NCI-H82 (cell line): ENCODE measurements at places on chromosomes 7 and 10.

DNA sequence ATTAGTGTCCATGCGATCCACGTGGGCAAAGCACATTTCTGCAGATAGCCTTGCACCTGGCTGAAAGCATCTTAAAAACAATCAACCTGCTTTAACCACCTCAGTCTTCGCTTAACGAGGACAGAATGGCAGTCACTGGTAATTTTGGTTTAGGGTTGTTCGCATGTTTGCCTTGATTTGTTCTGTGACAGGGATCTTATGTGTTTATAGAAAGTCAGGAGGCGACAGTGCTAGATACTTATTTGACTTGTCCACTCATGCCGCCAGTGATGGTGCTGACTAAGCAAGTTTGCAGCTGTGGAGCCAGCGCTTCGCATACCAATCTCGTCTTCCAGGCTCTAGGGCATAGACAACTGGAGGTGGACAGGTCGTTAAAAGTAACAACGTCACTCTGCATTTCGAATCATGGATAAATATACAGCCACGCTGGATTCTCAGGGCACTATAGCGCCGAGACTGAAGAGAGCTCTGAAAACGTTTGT is 1.2 kb upstream of the TMEM243 start:
- no peak for DNase-seq

GRCh38 chr10:112330607-112331160 is 43.2 kb upstream of the ACSL5 start:
- no peak for DNase-seq

- DNase-seq = peak; percentile 26
Observed at GRCh38 chr10:106582291-106582690, 582.2 kb downstream of the SORCS1 start.

- no peak for DNase-seq
Observed at GRCh38 chr7:143373255-143373794, 7.8 kb upstream of the ZYX start.

- no peak for DNase-seq
Observed at GRCh38 chr7:148670807-148671206, 27.9 kb upstream of the CUL1 start.

DNA sequence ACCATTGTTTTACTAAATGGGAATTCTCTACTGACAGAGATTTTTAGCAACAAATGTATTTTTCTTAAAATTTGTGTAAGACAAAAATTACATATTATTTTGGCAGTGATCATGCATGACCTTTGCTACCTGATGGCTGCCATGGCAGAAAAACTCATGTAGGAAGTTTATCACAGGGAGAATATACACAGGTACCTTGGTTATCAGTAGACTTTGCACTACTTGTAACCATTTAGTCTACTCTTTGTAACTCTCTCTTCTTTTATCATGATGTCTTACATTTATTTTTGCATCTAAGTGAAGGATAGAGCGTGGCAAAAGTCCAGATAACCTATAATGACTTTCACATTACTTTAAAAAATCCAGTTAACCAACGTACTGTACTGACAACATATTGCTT is 34.1 kb downstream of the REEP3 start:
- no peak for DNase-seq

- DNase-seq = peak; percentile 24
Observed at GRCh38 chr10:11901833-11902475, 78.8 kb downstream of the PROSER2 start.

DNA sequence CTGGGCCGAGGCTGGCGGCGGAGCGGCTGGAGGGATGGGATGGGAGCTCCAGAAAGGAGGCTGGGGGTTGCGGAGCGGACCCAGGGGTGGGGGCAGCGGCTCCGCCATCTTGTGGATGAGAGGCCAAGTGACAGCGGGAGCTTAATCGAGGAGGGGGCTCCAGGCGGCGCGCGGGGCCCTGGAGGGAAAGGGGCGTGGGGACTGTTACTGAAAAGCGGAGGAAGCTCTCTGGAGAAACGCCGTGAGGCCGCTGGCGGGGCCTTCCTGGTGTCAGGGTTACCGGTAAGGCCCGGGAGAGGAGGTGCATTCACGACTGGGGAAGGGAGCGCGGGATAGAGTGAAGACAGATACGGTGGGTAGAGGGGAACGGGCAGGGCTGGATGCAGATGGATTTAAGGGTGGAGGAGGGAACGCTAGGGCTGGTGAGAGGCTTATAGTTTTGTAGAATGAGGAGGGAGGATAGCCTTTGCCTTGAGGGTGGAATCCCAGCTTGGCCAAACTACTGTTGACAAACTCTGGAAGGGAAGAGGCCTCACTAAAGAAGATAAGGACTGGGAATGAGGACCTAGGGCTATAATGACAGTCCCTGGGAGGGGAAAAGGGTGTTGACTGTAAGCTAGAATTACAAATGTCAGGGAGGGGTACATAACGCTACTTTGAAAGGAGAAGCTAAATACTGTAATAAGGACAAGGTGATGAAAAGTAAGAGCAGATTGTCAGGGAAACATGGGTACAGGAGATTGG is 535 bp downstream of the BTRC start:
- peak; percentile 82 for DNase-seq

DNA sequence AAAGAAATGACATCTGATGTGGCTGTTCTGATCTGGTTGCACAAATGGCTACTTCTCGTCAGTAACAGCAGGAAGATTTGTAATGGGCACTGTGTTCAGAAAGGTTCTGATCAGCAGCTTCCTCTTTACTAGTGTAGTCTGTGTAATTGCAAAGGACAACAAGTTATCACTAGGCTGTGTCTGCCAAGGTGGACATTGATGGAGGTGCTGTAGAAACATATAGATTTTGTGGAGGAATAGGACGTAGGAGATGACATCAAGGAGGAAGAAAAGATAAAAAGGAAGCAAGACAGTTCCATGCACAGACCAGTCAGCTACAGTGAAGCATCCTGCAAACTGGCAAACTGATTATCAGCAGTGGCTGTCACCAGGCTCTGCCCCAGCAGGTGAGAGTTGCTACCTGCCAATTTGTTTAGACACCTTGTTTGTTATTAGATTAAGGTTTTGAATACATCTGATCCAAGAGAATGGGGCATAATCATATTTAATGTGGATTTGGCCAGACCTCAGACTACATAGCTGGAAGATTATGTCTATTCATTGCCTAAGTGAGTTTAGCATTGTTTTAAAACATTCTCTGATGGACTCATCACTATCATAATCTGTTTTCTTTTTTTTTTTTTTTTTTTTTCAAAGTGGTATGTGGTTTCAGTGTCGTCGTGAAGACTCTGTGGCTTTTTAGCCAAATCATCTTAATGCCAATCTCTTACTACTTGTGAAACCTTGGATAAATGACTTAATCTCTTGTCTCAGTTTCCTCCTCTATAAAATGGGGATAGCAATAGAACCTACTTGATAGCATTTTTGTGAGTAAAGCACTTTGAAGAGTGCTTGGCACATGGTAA is 417.9 kb upstream of the LRGUK start:
- no peak for DNase-seq

DNA sequence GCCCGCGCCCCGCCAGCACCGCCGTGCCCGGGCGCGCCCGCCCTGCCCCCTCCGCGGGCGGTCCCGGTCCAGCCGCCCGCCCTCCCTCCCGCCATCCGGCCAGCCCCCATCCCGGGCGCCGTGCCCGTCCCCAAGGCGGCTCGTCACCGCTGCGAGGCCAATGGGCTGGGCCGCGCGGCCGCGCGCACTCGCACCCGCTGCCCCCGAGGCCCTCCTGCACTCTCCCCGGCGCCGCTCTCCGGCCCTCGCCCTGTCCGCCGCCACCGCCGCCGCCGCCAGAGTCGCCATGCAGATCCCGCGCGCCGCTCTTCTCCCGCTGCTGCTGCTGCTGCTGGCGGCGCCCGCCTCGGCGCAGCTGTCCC is at the start of gene HTRA1:
TSS of gene HTRA1 (plus strand) at position 187 of the 362 bp plus-strand sequence. CDS start at position 287, 100 bp downstream.
- peak; percentile 49 for DNase-seq

- no peak for DNase-seq
Observed at GRCh38 chr10:70323138-70323696, 39.4 kb upstream of the NPFFR1 start.

- peak; percentile 79 for DNase-seq
Observed at GRCh38 chr7:79334334-79334733, 119.1 kb downstream of the MAGI2 start.

DNA sequence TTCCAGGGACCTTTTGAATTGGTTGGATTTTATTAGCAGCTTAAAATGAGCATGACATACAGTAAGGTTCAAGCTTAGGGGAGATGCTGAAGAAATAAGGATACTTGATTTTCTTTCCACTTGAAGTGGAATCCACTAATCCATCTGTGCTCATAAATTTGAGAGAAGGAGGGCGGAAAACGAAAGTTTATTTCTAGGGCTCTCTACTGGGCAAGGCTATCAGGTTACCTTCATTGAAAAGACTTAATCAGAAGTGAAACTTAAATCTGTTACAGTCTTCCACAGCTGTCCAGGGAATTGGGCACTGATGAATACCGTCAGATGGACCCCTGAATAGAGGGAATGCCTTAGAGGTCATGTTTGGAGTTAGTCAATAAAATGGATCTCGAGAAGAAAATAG is 21.8 kb downstream of the AUTS2 start:
- DNase-seq = peak; percentile 74

DNA sequence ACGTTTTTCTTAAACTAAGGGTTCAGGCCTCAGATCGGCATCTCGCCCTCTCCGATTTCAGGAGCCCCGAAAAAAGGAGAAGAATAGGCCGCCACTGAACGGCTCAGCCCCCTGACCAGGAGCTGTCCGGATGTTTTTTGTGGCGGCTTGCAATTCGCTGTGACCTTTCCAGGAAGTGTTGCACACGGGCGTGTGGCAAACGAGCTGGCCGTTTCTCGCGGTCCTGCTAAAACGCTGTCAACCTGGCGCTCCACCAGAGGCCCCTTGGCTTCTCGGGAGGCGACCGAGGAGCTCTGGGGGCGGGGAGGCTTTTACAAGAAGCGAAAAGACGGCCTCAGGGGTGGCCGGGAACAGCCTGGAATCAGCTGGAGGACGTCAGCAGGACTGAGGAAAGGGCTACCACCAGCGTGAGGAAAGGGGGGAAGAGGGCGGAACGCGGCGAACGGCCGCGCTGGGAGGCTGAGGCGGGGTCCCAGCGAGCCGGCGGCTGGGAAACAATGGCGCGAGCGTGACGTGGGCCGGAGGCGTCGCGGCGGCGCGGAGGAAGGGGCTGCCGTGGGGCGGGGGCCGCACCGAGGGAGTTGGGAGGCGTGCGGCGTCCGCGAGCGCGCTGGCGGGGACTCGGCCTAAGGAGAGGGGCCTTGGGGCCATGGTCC is 493 bp downstream of the NT5C2 start:
- DNase-seq = peak; percentile 74

- DNase-seq = no peak
Observed at GRCh38 chr10:34966451-34966850, 123.7 kb downstream of the CUL2 start.

DNA sequence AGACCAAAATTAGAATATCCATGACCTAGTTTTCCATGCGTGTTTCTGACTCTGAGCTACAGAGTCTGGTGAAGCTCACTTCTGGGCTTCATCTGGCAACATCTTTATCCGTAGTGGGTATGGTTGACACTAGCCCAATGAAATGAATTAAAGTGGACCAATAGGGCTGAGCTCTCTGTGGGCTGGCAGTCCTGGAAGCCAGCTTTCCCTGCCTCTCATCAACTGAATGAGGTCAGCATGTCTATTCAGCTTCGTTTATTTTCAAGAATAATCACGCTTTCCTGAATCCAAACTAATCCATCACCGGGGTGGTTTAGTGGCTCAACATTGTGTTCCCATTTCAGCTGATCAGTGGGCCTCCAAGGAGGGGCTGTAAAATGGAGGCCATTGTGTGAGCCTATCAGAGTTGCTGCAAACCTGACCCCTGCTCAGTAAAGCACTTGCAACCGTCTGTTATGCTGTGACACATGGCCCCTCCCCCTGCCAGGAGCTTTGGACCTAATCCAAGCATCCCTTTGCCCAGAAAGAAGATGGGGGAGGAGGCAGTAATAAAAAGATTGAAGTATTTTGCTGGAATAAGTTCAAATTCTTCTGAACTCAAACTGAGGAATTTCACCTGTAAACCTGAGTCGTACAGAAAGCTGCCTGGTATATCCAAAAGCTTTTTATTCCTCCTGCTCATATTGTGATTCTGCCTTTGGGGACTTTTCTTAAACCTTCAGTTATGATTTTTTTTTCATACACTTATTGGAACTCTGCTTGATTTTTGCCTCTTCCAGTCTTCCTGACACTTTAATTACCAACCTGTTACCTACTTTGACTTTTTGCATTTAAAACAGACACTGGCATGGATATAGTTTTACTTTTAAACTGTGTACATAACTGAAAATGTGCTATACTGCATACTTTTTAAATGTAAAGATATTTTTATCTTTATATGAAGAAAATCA is 35.5 kb downstream of the CAV1 start:
- DNase-seq = peak; percentile 88
